NCI-H146 (cell line): ENCODE measurements at places on chromosomes 3 and 15.

DNA sequence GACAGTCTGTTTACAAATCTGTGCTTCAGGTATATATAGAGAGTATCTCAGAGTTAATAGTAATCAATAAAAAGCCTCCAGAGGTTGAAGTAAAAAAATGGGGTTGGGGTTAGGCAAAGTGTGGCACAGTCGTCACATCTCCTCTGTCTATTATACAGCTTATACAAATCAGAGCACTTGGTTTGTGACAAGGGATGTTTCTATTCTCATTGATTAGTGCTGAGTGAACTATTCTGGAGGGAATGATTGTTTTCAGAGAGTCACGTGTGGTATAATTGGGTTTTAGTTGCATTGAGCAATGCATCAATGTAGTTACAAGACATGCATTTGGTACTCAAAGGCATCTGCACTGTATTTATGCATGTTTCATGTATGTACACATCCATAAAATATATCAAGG is 172.9 kb downstream of the EPHA3 start:
- no peak for DNase-seq

DNA sequence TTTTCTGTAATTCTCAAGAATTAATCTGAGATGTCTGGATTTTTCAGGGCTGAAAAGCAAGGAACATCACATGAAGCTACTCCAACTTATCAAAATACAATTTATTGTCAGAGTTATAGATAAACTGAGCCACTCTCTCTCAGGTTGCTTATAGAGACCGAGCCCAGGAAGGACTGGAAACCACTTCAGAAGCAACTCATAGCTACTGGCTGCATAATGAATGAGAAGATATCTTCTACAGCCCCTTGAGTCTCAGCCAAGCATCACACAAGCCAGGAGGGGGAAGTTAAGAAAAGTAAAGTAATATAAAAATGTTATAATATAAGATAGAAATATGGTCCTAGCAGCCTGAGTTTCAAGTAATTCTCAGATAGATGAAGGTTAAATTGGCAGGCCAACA is 186.0 kb downstream of the TNIK start:
- DNase-seq, result no peak

- DNase-seq, result no peak
Observed at GRCh38 chr15:78225783-78226541, 8.4 kb downstream of the ACSBG1 start.

DNA sequence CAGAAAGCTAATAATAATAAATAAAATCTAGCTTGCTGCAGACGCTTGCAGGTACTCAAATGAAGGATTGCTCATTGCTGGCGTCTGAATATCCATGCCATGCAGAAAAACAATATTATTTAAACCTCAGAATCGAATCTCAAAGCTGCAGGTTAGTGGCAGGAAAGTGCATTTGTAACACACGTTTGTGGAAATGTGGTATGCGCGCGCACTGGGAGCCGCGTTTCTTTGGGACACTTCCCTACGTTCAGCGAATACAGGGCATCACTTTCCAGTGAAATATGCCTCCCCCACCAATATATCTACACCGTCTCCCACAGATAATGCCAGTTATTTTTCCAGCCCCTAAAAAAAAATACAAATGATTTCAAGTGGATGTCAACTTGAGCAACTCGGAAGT is 37.1 kb downstream of the ZIC4 start:
- no peak for DNase-seq

GRCh38 chr15:73426323-73426994 is 16.5 kb upstream of the REC114 start:
- no peak for DNase-seq
